ENCODE measurements at places on chromosomes 12 and 14.

- no peak for DNase-seq
Measured at GRCh38 chr12:119994892-119995658, 6.0 kb downstream of the BICDL1 start.

GRCh38 chr12:79988368-79988767, 53.5 kb upstream of the PPP1R12A start:
- no peak for DNase-seq

DNA sequence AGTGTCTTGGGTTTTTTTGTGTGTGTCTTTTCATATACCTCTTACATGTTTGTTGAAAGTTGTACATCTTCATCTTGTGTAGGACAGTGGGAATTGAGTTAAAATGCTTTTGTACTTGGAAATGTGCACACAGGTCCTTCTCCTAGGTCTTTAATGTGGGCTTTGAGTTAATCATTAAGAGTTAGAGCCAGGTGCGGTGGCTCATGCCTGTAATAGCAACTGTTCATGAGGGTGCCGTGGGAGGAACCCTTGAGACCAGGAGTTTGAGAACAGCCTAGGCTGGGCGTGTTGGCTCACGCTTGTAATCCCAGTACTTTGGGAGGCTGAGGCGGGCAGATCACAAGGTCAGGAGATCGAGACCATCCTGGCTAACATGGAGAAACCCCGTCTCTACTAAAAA, 13.9 kb downstream of the CLECL1 start:
- DNase-seq = no peak

DNA sequence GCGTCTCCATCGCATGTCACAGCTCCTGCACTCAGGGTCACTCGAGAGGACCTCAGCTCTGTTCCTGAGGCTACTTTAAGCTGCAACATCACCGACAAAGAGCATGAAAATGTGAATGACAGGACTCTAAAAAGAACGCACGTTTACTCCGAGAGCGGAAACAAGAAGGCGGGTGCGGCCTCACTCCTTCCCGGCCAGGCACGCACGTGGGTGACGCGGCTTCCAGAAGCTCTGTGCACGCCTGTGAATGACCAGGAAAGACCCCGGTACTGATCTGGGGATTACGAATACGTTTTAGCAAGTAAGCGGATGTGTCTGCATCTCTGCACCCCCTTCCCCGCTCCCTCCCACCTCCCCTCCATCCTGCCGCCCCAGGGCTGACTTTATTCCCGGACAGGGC, 15.2 kb upstream of the GALNT9 start:
- no peak for DNase-seq

Measured in GM12865 (cell line).